ENCODE measurements at places on chromosomes 12 and 14.

- no peak for DNase-seq
Observed at GRCh38 chr14:33647385-33647786, 303.5 kb downstream of the EGLN3 start.

DNA sequence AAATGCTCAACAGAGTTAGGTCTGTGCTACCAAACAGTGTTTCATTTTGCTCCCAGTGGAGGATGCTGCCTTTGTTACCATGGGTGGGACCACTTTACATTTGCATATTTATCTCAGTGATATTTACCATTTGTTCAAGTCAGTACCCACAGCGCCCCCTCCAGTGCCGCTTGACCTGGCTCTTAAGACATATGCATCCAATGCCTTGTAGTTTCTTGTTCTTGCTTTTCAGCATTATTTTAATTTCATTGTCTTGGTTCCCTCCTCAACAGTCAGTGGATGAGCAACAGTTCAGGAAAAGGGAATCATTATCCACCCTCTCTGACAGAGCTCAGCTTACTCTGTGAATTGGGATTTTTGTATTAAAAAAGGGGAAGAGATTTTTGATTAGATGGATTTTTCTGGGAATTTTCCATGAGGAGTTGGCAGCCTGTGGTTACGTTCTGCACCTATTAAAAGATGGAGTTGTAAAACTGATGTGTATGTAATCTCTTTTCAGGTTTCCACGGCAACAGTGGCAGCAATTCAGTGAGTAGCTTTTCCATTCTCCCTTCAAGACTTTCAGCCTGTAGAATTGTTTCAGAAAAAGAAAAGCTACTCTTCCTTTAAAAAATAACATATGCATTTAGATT is 240.5 kb upstream of the DAAM1 start:
- DNase-seq: no peak

DNA sequence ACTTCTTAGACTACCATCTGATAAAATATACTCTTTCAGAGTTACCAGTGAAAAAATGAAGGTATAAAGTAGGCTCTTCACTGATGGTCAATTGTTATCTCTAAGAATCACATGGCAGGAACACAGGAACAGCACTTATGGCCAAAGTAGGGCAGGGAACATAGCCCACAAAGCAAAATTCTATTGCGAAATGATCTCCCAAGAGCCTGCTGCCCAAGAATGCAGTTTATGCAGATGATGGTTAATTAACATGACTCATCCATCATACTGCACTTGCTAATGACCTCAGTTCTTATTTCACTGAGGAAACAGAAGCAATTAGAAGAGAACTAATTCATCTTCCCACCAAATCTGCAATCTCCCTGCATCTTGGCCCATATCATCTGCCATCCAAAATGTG is 133.8 kb downstream of the SLC2A13 start:
- no peak for DNase-seq

DNA sequence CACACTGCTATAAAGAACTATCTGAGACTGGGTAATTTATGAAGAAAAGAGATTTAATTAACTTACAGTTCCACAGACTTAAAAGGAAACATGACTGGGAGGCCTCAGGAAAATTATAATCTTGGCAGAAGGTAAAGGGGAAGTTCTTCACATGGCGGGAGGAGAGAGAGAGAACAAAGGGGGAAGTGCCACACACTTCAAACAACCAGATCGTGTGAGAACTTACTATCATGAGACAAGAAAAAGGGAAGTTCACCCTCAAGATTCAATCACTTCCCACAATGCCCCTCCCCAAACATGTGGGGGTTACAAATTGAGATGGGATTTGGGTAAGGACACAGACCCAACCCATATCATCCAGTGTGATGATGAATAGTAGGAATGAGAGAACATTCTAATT is 366.5 kb downstream of the LRFN5 start:
- no peak for DNase-seq

DNA sequence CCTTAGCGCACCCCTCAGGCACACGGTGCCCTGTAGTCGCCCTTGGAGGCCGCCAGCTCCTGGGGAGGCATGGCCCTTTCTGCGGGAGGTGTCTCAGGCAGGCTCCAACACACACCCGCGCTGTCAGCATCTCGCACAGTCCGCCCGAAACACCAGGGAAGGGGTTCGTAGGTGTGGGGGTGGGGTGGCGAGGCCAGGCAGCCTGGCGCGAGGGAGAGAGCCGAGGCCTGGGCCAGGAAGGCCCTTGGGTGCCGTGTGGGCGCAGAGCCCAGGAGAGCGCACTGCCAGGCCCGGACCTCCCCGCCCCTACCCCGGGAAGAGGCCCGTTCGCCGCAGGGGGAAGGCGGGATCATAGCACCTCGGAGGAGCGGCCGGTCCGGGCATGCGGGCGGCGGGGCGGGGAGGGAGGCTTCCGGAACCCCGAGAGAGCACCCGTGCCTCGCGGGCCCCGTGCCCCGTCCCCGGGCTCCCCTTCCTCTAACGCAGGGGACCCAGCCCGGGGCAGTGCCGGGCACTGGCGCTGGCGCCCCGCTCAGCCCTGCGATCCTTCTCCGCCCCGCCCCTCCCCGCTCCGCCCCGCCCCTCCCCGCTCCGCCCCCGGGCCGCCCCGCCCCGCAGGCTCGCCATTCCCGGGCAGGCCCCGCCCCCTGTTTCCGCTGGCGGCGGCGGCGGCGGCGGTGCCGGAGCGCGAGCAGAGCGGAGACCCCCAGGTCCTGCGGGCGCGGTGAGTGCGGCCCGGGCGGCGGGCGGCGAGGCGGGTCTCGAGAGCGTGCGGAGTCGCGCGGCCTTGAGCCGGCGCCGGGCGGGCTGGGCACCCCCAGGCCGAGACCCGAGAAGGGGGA is at the start of gene TSPAN9:
Gene TSPAN9, plus strand, starts transcription at position 650 of the 842 bp plus-strand sequence. CDS start 123,815 bp downstream, outside the sequence.
- peak; percentile 86 for DNase-seq

DNA sequence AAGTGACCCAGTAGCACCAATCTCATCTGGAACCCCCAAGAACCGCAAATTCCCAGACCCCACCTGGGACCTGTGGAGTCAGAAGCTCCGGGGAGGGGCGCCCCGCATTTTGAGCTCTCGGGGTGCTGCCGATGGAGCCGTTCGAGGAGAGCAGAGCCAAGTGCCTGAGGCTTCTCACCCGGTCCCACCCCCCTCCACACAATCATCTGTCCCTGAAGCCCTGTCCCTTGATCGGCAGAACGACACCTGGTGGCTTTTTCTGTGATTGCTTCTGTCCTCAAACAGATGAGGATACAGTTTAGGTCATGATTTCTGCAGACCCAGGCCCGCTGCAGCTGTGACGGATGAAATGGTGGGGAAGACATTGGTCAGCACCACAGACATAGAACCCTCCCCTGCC is 74.7 kb downstream of the NOC4L start:
- DNase-seq: peak; percentile 47

- no peak for DNase-seq
Observed at GRCh38 chr12:1878695-1879094, 39.8 kb downstream of the CACNA2D4 start.

DNA sequence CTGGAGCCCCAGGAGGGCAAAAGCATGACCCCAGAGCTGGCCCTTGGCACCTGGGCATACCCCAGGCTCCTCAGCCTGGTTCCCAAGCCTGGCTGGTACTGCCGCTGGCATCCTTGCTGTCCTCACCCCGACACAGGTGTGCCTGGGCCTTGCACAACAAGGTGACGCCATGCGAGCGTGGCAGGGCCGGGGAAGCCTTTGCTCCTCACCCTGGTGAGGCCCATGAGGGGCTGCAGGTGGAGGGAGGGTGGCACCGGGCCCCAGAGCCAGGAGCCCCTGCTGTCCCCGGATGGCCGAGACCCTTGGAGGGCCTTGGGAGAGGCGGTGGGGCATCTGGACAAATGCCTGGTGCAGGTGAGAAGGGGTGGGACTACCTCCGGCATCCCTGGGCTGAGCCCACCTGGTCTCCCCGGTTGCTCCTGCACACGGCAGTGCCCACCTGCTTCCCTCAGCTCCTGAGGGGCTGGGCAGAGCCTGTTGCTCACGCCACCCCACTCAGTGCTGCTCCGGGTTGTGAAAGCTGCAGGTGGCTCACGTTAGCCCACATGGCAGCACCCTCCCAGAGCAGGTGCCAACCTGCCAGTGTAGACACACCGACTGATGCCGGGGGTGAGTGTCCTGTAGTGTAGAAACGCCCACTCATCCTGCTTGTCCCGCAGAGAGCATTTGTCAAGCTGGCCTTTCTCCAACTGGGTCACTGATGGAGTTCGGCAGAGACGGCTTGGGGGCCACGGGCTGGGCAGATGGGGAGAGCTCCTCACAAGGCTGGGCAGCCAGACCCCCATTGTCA is 24.6 kb upstream of the KIF26A start:
- DNase-seq: no peak

- DNase-seq: no peak
Observed at GRCh38 chr14:98705871-98706300, 566.1 kb downstream of the BCL11B start.

DNA sequence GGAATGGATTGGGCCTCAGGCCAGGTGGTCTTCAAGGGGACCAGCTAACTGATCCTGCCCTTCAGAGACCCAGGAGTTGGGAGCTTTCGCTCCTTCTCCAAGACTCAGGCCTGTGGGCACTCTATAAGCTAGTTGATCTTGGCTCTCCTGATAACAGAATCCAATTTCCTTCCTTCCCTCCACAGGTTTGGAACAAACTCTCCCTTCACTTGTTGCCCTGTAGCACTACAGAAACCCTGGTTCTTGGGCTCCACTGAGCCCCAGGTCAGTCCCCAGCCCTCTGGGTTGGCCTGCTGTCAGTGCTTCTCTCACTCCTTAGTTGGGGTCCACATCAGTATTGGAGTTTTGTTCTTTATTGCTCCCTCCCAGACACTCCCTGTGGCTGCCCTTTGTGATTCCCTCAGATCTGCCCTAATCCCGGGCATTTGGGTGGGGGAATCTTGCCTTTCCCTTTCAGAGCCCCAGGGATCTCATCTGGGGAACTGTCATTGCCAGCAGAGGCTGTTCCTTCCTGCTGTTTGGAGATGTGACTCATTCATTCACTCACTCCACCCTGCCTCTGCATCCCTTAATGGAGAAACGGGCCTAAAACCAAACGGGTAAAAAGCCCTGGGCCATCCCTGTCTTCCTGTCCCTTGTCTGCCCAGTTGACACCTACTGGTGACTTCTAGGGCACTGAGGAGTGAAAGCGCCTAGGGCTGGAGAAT is 4.4 kb upstream of the GPD1 start:
- no peak for DNase-seq

- no peak for DNase-seq
Observed at GRCh38 chr12:17016116-17016864, 410.3 kb upstream of the LMO3 start.

- DNase-seq: no peak
Observed at GRCh38 chr12:106128585-106129328, 10.0 kb downstream of the NUAK1 start.

DNA sequence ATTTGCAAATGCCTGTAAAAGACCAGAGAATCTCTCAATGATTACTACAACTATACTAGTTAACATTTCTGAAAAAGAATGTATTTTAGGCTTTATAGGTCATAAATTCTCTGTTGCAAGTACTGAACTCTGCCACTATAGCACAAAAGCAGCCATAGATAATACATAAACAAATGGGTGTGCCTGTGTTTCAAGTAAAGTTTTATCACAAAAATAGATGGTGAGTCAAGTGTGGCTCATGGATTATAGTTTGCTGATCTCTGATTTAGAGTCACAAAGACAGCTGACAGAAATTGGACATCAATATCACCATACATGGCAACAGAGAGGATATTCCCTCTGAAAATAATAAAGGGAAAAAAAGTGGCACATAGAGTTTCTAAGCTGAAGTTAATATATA is 68.1 kb downstream of the FSCB start:
- no peak for DNase-seq

DNA sequence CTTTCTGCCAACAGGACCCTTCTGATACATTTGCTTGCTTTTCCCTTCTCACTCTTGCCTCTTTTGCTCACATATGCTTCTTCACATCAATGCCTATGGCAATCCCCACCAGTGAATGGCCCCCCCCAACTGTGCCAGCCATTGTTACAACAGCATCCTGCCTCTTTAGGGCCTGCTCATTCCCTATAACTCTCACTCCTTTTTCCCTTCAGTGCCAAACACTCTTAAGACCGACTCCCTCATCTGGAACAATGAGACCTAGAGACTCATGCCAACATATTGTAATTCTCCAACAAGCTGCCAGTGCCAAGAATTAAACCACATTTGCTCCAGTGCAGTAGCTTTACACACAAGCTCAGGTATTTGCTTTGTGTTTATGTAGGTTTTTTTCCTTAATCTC is 189.0 kb downstream of the SOX5 start:
- DNase-seq: no peak

DNA sequence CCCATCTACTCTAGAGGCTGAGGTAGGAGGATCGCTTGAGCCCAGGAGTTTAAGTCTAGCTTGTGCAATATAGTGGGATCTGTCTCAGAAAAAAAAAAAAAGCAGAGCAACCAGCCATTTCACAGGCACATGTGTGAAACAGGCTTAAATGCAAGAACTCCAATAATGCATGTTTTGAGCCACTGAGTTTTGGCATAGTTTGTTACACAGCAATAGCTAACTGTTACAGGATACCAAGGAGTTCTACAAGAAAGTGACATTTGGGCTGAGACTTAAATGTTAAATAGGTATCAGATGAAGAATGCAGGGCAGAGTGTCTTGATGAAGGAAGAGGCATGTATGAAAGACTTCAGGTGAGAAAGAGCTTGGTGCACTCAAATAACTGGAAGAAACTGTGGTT is 240.0 kb upstream of the FOXN3 start:
- DNase-seq: no peak

DNA sequence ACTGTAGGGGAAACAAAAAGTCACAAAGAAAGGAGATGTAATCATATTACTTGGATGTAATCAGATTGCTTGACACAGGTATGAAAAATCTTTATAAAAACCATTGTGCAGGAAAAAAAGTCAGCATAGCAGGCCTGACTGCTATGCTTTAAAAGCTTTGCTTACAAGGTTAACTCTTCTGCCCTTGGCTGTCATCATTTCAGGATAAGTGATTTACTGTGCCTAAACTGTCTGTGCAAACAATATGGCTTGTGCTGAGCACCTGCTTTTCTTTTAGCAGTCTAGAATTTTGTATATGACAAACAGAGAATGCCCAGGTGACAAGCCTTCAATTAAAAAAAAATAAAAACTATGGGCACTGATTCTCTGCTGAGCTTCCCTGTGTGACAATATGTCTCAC is 63.8 kb upstream of the PLEKHG7 start:
- no peak for DNase-seq

DNA sequence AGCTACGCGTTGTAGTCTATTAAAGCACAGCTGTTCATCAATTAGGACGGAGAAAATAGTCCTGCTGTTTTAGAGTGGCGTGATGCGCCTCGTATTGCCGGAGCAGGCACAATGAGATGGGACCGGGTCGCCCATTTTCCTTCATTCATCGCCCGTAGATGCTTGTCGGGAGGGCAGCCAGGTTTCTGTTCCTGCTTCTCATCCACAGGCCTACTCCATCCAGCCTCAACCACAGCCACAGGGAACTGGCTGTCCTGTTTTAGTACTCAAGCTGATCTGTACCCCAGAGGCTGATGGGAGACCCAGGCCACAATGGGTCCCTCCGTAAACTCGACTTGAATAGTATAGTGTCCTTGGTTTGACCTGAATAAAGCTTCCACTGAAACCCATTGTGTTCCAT is 264.0 kb downstream of the VRK1 start:
- no peak for DNase-seq
